Activated T-helper 1 cell treated with Interleukin-2 at 50 U/mL for 16 hours (primary cell): ENCODE measurements at places on chromosomes 5 and 9.

DNA sequence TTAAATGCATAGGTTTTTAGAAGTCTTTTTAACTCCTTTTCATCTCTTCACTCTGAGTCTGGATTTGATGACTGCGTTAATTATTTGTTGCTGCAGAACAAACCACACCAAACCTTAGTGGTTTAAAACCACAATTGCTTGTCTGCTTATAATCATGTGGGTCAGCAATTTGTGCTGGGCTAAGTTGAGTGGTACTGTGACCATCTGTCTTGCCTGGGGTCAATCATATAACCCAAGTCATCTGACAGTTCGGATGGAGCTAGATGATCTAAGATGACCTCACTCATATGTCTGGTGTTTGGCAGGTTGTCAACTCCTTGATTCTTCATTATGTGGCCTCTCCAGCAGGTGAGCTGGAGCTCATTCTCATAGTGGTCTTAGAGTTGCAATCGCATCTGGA is 219.1 kb upstream of the ELAVL2 start:
- no peak for DNase-seq

DNA sequence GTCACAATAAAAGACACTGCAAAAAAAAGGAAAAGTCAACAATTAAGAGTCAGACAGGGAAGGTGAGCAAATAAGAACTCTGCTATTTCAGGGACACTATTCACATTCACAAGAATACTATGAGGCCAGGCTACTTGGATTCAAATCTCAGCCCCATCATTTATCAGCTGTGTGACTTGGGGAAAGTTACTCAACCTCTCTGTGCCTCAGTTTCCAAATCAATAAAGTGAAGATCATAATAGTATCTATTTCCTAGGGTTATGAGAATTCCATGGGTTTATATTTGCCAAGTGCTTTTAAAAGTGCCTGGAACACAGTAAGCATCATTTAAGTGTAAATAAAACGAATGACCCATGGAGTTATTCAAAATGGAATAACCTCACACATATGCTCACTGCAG is 56.4 kb downstream of the ALDH7A1 start:
- DNase-seq, result no peak

GRCh38 chr5:172173564-172174153 is 14.4 kb downstream of the STK10 start:
- DNase-seq, result peak; percentile 53

DNA sequence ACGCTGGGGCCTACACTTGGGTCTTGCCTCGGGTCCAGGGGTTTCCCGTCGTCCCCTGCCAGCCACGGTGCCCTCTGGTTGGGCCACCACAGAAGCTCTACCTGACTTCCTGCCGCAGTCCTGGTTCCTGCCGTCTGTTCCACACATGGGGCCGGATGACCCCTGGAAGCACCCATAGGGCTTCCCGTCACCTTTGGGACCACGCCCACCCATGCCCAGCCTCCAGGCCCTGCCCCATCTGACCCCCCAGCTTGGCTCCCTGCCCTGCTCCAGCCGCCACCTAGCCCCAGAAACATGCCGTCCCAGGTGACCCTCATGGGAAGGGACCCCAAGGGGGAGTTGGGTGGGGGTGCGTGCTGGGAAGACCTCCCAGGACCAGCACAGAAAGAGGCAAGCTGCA is 13.7 kb downstream of the MRPL36 start:
- no peak for DNase-seq

- DNase-seq, result no peak
These were observed 622.7 kb upstream of the CDH18 start for GRCh38 chr5:20610681-20611080.

GRCh38 chr9:135973277-135974219 is 12.4 kb upstream of the UBAC1 start:
- no peak for DNase-seq

GRCh38 chr9:97487861-97488260 is 13.6 kb upstream of the TMOD1 start:
- no peak for DNase-seq
